ENCODE measurements at places on chromosomes 1 and 21. TPM values are rescaled to one million over a fixed set of nuclear protein-coding genes. Genes with fewer than 3 reads are reported as not detected.

FAM167B gene
- total RNA-seq = 0.35 TPM

VASH2 gene
- 0.63 TPM for total RNA-seq

TNFRSF25 gene
- 9.6 TPM for total RNA-seq

ADAM30 gene
- not detected for total RNA-seq

ITPKB gene
- 5.1 TPM for total RNA-seq

CELA2B gene
- total RNA-seq = not detected

LCE6A gene
- total RNA-seq = not detected

DCST2 gene
- 0.12 TPM for total RNA-seq

DNA sequence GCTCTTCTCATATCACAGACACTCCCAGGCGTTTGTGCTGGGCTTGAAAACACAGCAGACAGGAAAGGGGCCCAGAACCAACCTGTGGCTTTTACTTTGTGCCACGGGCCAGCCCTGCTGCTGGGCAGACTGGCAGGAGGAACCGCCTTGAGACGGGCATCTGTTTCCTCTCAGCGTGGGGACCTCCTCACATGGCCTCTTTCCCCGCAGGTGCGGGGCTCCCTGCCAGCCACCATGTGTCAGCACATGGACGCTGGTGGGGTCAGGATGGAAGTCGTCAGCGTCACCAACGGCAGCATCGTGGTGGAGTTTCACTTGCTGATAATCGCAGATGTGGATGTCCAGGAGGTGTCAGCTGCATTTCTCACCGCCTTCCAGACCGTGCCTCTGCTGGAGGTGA is 47.8 kb downstream of the UMODL1 start:
- DNase-seq = no peak

GRCh38 chr21:33039536-33039935 is 13.8 kb downstream of the OLIG2 start:
- no peak for DNase-seq

- DNase-seq = peak; percentile 12
These were observed 37.3 kb downstream of the PABPC4 start for GRCh38 chr1:39539252-39539790.

- no peak for DNase-seq
These were observed 38.8 kb upstream of the FAM3B start for GRCh38 chr21:41277846-41278245.

- no peak for DNase-seq
These were observed 3.7 kb downstream of the PTPN14 start for GRCh38 chr1:214547747-214548146.

DNA sequence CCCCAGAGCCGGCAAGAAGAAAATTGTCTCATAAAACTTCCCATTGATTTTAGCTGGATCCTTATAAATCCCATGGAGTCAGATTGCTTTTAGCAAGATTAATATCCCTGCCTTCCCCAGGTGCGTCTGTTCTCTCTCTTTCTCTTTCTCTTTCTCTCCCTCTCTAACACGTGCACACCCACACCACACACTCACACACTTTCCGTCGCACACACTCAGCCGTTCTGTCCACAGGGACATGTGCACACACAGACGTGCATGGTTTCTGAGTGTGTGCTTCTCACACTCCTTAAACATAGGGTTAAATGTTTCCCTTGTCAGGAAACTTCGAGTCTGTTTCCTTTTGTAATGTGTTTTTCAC is 98.7 kb upstream of the NFIA start:
- no peak for DNase-seq

DNA sequence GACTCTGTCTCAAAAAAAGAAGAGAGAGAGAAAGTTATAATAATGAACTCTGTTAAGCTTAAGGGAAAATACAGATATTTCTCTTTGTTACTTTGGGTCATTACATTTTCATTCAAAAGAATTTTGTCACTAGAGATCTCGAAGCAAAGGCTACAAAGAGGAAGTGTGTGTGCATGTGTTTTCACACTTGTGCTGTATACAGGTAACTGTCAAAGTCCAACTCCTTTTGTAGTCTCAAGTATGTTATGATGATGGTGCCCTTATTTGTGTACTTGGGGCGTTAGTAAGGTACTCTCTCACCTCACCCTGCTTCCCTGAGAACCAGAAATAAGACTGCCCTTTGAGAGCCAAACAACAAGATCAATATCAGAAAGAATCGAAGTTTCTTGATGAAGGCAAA is 152.9 kb upstream of the ZNF644 start:
- no peak for DNase-seq

GRCh38 chr1:188154761-188155160 is 1326.0 kb downstream of the PLA2G4A start:
- no peak for DNase-seq

DNA sequence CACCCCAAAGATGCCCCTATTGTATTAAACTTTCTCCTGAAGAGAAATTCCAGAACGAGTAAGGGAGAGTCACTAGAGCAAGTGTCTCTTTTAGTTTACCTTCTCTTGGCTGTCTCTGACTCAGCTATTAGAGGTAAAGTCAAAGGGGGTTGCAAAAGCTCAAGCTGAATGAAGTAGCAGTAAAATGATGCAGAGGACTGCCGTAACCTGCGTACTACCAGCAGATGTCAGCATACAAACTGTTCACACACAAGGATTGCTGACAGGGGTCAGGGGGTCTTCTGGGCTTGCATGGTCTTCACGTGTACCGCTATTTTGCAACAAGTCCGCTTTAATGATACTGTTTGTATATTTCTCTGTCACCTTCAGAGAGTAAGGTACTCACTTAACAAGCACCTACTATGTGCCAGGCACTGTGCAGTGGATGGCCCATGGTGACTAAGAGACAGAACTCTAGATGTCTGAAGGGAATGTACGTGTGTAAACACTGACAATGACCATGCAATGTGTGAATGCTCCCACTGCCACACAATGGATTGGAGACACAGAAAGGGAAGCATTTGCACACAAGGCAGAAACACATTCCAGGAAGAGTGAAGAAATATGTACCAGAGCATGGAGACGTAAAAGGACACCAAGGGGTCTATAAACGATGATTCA is 34.9 kb downstream of the CHML start:
- no peak for DNase-seq

DNA sequence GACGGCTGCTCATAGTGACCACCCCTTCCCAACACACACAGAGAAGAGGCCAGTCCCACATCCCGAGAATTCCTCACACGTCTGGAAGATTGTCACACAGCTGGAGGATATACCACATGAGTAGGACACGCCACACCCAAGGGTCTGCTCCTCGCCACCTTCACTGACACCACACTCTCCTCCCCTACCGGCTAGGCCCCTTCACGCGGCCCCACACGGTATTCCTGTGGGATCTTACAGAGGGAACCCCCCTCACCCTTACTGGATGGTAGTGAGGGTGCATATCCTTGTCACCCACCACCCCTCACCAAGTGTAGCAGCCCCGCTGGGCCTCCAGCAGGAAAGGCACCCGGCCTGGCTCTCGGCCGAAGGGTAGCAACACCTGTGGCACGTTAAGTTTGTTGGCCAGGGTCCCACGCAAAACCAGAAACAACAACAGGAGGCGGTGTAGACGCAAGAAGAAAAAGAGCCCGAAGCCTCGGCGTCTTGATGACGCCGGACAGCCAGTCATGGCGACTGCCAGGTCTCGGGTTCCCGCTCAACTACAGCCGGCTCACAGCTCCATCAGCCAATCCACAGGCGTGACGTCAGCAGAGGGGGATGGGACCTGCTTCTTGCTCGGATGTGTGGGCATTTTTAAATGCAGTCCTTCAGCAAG is at the start of gene NUP210L:
Gene NUP210L, minus strand, starts transcription at position 540 of the 658 bp plus-strand sequence.
- DNase-seq = no peak

DNA sequence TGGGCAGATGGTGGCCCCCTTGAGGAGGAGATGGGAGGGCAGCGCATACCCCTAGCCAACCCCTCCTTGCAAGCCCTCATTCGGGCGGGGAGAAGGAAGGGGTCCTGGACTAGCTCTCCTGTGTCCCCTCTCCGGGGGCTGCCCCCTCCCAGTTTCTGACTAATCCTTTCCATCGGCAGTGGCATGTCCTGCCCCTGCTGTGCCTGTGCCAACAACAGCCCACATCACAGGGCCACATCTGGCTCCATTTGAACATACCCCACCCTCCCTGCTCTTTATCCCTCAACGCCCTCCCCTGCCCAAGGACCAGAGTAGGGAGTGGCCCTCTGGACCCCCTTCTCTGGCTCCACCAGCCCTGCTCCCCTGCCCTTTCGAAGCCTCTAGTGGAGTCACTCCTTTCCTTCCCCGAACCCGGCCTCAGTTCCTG is 11.0 kb upstream of the LMNA start:
- no peak for DNase-seq

All from epithelial cell of proximal tubule (primary cell).